ENCODE measurements at places on chromosomes 6 and 20.

- DNase-seq = no peak
Measured at GRCh38 chr20:19907326-19908056, 109.7 kb upstream of the NAA20 start.

DNA sequence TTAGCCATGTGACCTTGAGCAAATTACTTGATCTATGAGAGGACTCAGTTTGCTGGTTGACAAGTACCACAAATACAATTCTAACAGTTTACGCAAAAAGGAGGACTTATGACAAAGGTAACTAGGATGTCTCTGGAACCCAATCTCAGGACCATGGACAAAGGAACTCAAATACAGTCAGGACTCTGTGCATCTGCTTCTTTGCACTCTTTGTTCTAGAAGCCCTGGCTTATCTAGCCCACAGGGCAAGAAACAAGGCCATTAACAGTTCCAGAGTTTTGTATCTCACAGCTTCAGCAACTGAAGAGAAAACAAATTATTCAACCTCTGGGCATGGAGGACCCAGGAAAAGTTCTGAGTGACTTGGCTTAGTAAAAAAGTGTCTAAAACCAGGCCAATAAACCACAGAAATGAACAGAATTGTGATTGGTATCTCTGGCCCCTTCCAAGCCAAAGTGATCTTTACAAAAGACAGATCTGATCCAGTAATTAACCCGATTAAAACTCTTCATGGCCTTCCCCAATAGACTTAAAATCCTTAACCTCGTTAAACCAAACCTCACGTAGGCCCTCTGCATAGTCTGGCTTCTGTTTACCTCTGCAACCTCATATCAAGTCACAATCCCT is 5.9 kb downstream of the WASF1 start:
- DNase-seq = no peak

GRCh38 chr6:105785066-105785811 is 300.9 kb upstream of the PRDM1 start:
- no peak for DNase-seq

- peak; percentile 29 for DNase-seq
Measured at GRCh38 chr20:35617397-35618262, 2.0 kb downstream of the SPAG4 start.

DNA sequence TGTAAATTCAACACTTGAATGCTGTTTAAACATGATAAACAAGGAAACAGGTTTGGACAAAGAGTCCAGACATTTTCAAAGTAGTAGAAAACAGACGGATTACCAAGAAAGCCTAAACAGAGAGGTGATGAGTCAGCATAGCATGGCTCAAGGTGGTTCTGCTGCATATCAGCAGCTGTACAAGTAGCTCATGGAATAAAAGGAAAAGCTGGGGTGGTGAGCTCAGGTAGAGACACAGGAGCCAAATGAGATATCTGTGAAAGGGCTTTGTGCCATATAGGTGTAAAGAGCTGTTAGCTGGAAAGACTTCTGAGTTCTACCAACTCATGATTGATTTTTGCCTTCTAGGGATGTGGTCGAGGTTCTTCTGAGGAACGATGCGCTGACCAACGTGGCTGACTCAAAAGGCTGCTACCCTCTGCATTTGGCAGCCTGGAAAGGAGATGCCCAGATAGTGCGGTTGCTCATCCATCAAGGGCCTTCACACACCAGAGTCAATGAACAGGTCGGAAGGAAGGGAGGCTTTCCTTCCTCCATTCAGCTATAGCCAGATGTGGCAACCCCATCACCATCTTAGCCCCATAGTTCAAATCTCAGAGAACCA is 80.7 kb downstream of the ANKS1A start:
- DNase-seq = no peak

GRCh38 chr20:48828734-48829460 is 1.1 kb upstream of the PREX1 start:
- no peak for DNase-seq

- DNase-seq = no peak
Measured at GRCh38 chr6:70309243-70309642, 6.4 kb upstream of the COL9A1 start.

DNA sequence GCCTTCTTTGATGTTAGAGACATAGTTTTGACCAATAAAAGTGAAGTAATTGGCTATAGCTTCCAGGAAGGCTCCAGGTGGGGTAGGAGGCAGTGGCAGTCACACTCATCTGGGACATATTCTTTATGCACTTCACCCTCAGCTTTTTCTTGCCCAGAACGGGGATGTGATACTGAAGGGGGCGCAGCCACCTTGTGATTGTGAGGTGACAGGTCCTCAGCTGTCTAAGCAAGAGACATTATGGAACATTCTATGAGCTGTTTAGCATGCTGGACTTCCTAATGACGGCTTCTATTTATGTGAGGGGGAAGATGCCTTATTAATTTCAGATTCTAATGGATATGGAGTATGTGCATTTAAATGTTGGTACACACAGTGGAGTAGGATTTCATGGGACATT is 151.3 kb upstream of the ZFP64 start:
- DNase-seq = no peak

GRCh38 chr6:166627875-166628801 is 1.1 kb upstream of the RPS6KA2 start:
- DNase-seq = peak; percentile 56

GRCh38 chr20:44967207-44967807 is 995 bp downstream of the STK4 start:
- DNase-seq = no peak

DNA sequence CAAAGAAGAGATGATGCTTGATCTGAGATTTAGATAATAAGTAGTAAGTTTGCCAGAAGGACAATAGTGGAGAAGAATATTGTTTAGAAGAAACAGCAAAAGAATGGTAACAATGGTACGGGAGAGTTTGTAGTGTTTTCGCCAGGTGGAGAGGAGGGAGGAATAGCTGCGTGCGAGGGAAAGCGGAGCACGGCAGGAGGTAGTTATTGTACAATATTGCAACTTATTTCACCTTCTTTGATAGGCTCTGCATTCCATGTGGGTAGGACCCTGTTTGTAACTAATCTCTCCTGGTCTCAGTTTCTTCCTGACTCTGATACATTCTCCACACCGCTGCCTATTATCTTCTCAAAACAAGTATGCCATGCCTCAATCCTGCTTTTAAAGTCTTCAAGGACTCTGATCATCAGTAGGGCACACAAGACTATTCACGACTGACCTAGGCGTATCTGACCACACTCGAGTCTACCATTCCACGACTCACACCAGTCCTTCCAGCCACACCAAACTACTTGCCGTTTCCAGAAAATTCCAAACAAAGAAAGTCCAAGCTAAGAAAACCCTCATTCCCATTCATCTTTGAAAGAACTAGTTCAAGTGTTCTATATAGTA is 1.1 kb downstream of the PPIL4 start:
- DNase-seq = no peak

DNA sequence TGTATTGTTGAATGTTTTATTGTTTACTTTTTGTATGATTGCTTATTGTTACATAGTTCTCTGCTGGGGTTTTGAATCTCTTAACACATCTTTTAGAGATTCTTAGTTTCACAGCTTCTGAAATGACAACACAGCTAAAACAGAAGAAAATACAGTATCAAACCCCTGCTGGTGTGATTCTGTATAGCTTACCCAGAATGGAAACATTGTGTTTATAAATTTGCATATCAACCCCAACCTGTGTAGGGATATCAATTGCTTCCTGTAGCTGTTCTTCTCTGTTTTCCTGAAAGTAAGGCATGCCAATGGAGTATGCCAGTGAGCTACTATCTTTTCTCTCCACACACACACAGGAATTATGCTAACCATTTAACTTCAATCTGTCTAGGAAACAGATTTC is 64.3 kb upstream of the ID4 start:
- no peak for DNase-seq

- no peak for DNase-seq
Measured at GRCh38 chr6:123017104-123017682, 21.2 kb downstream of the CLVS2 start.

GRCh38 chr6:169265486-169266131 is 12.0 kb upstream of the THBS2 start:
- no peak for DNase-seq

- DNase-seq = no peak
Measured at GRCh38 chr6:134517145-134517658, 199.3 kb upstream of the SGK1 start.

GRCh38 chr6:147389463-147389862 is 119.0 kb upstream of the SAMD5 start:
- no peak for DNase-seq

DNA sequence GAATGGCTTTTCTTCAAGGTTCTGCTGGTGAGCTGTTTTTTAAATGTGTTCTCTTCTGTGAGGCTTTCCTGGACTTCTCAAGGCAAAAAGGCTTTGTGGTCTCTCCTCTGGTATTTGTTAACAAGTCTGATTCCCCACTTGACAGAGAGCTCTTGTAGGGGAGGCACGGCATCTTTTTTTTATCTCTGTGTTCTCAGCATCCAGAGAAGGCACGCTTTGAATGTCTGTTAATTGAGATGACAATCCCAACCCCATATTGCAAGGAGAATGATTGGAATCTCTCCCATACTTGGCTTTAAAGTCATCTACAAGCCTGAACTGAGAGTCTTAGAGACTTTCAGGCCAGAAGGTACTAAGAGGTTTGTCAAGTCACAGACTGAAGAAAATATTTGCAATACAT is 22.6 kb downstream of the EDN1 start:
- DNase-seq = no peak

Measured in activated CD4-positive, alpha-beta T cell treated with anti-CD3 and anti-CD28 coated beads, Interleukin-2, amount 50 U/mL, for 1 hour (primary cell).